ENCODE measurements at places on chromosomes 6 and 20. TPM values are rescaled to one million over a fixed set of nuclear protein-coding genes. Genes with fewer than 3 reads are reported as not detected.

DNA sequence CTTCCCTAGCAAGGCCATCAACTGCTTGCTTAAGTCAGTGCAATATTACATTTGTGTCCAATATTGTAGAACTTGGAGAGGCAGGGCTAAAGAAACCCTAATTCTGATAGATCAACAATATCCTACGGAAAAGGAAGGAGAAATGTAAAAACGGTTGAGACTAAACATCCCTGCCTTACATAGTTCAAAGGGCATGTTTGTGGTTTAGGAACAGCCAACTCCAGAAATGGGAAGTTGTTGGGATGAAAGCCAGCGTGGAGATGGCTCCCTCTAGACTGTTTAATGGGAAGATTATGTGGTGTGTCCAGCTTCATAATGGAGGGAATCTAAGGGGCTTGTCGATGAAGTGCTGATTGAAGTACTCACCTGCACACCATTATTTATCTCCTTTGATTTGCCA lies 145.3 kb upstream of the TENT5A start:
- no peak for DNase-seq

- no peak for DNase-seq
These were observed 45.8 kb upstream of the TNFRSF21 start for GRCh38 chr6:47355496-47355895.

The SAMHD1 gene
- 419 TPM for total RNA-seq

GRCh38 chr20:58569241-58570125 lies 54.3 kb upstream of the APCDD1L start:
- DNase-seq, result peak; percentile 36

DNA sequence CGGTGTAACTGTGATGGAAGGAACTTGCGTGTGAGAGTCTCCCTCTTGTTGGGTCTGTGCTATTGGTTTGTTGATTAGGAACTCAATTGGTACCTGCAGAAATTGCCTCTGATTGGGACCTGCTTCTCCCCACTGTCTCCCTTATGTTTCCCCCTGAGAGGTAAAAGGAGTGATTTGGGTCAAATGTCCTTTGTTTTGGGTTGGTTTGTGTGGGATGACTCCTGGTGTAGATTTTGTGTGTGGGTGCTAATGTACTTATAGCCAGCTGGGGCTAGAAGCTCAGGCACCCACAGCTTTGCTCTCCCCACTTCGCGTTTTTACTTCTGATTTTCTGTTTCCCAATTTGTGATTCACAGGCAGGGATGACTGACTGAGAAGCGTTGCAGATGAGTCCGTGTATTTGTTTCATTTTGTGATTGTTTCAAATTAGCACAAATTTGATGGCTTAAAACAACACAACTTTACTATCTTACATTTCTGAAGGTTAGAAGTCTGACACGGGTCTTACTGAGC lies 79.1 kb downstream of the UTRN start:
- DNase-seq, result no peak

All from posterior vena cava (tissue), 2 donors.